ENCODE measurements at places on chromosomes 7 and 10. TPM values are rescaled to one million over a fixed set of nuclear protein-coding genes. Genes with fewer than 3 reads are reported as not detected.

KAZALD1 gene
- 84.3 TPM for total RNA-seq

FHIP2A gene
- total RNA-seq: 17.8 TPM

IFIT5 gene
- total RNA-seq: 20.0 TPM

SNX10 gene
- not detected for total RNA-seq

CUBN gene
- total RNA-seq: 2.2 TPM
